Activated T-cell treated with anti-CD3 and anti-CD28 coated beads, Interleukin-2, amount 50 U/mL, for 24 hours (primary cell): ENCODE measurements at places on chromosomes 11 and 22.

DNA sequence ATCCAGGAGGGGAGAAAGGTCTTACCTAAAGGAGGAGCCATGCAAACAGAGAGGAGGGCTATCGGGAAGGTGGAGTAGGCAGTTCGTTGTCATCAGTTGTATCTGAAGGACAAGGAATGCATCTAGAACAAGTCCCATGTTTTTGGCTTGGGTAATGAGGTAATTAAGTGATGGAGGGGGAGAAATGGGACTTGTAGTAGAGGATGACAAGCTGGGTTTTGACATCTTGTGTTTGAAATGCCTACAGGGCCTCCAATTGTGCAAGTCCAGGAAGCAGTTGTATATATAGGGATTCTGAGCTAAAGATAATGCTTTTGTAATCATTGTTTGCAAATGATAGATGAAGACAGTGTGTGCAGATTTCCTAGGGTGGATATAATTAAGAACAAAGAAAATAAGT is 622.8 kb downstream of the NTM start:
- no peak for DNase-seq

GRCh38 chr11:17277024-17277584 is 565 bp downstream of the NUCB2 start:
- no peak for DNase-seq

DNA sequence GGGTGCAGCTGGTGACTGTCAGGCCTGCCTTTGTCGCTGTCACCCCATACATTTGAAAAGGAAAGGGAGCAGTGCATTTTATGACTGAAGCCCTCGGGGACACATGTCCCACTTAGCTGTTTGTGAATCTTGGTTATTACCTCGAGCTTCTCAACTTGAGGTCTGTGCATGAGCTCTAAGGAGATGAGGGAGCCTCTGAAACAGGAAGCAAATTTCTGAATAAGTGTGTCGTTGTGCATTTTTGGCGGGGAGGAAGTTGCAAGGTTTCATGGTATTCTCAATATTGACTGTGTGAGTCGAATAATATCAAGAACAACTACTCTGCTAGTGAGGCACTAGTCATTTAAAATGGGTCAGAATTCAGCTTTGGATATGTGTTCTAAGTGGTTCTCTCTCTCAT is 149.7 kb upstream of the PLET1 start:
- DNase-seq, result no peak

- DNase-seq, result no peak
These were observed 2.7 kb downstream of the RPL27A start for GRCh38 chr11:8685306-8685705.

- no peak for DNase-seq
These were observed 66.6 kb downstream of the SLC5A12 start for GRCh38 chr11:26655287-26655686.

- DNase-seq, result no peak
These were observed 14.1 kb downstream of the LPXN start for GRCh38 chr11:58561394-58562098.

DNA sequence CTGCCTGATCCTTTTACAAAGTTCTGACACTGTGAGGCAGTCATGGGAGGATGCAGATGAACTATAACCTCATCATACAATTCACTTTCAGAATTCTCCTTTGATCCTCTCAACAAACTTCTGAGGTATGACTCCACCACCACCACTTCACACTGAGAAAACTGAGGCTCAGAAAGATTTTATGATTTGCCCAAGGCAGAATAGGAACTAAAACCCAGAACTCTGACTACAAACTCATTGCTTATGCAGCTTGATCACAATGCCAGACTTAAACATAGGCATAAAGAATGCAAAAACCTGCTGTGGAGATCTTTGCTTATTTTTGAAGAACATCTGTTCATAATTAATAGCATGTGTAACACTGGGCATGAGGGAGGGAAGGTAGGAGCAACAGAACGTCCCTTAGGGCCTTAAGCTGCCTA is 20.4 kb downstream of the FAM168A start:
- no peak for DNase-seq

DNA sequence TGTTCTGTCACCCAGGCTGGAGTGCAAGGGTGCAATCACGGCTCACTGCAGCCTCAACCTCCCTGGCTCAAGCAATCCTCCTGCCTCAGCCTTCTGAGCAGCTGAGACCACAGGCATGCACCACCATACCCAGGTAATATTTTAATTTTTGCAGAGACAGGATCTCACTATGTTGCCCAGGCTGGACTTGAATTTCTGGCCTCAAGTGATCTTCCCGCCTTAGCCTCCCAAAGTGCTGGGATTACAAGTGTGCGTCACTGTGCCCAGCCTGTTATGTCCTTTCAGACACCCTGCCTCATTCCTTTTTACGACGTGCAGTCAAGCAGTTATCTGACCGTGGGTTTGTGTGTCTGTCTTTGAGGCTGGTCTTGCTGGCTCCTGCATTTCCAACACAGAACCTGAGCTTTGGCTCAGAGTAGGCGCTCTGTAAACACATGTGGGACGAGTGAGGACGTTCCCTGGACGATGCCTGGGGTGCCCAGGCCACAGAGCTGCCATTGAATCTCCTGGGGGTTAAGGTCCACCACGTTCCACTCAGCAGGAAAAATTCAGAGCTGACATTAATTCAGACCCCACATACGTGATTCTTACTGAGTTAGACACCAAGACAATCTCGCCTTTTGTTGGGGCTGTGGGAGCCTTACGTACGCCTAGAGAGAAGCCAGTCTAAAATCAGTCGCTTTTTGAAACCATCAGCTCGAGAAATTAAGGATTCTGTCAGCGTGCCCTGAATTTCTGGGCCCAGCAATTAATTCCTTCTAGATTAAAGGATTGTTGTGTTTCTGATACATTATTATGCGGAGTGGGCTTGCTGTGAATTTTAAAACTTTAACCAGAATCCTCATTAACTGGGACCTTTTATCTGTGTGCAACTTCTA is 21.5 kb upstream of the EMID1 start:
- DNase-seq, result no peak

DNA sequence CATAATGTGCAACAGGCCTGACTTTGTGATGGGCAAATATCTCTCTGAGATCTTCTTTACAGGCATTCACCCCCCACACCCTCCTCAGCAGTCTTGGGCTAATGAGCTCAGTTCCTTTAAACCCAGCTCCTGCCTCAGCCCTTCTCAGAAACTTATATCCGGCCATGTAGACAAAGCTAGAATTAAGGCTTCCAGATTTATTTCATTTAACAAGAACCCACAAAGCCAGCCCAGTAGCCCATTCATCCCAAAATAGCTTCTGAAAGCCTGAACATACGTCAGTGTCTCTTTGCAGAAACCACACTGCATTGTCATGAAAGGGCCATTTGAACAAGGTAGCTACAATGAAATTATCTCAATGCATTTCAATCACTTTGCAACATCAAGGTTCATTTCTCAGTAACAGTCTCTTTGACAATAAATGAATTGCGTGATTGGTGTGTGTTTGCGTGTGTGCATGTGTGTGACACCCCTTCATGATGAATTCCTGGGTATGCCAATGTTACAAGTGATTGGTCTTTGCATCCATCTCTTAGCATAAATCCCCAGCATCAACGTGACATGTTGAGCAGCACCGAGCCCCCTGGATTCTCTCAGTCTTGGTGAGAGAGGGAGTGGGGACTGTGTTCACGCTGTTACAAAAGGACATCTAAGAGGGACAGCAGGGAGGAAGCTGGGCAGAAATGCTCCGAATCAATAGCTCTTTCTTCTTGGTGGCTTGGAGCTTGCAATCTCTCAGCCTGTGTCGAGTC is 299.6 kb downstream of the KIRREL3 start:
- no peak for DNase-seq

GRCh38 chr11:44861849-44862557 is 88.7 kb downstream of the TP53I11 start:
- DNase-seq, result peak; percentile 82

- no peak for DNase-seq
These were observed 2.0 kb downstream of the PRDM10 start for GRCh38 chr11:130000552-130001176.

GRCh38 chr11:71268706-71269321 is 16.4 kb upstream of the SHANK2 start:
- no peak for DNase-seq

GRCh38 chr11:103681855-103682254 is 354.6 kb upstream of the DDI1 start:
- DNase-seq, result no peak

GRCh38 chr22:48757581-48757980 is 1070.1 kb downstream of the BRD1 start:
- DNase-seq, result peak; percentile 9

DNA sequence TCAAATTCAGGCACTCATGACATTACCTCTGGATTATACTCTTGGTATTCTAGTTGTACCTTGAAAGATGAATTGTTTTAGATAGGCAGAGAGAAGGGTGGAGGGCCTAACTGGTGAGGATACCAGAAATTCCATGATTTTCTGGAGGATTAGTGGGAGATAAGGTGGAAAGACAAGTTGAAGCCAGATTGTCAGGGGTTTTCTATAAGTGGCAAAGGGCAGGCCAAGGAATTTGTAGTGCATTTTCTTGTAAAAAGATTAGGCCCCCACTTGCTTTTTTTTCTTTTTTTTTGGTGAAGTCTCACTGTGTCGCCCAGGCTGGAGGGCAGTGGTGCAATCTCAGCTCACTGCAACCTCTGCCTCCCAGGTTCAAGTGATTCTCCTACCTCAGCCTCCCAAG is 28.4 kb upstream of the PRDM10 start:
- DNase-seq, result no peak

- no peak for DNase-seq
These were observed 191.1 kb upstream of the KIRREL3 start for GRCh38 chr11:127191689-127192088.

DNA sequence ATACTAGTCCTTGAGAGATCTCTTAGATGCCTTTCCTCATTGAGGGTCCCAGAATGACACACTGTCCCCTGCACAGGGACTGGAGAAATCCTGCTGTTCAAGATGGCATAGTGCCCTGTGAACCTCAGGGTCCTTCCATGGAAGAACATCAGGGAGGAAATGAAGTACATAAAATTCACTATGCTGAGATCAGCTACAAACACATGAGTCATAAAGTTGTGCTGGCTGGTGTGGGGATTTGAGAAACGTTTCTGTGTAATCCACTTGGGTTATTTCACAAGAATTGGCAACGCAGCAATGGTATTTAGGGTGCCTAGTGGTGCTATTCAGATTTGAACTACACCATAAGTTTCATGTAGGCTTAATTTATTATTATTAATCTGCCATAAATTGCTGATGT is 174.4 kb downstream of the MAML2 start:
- DNase-seq, result no peak

DNA sequence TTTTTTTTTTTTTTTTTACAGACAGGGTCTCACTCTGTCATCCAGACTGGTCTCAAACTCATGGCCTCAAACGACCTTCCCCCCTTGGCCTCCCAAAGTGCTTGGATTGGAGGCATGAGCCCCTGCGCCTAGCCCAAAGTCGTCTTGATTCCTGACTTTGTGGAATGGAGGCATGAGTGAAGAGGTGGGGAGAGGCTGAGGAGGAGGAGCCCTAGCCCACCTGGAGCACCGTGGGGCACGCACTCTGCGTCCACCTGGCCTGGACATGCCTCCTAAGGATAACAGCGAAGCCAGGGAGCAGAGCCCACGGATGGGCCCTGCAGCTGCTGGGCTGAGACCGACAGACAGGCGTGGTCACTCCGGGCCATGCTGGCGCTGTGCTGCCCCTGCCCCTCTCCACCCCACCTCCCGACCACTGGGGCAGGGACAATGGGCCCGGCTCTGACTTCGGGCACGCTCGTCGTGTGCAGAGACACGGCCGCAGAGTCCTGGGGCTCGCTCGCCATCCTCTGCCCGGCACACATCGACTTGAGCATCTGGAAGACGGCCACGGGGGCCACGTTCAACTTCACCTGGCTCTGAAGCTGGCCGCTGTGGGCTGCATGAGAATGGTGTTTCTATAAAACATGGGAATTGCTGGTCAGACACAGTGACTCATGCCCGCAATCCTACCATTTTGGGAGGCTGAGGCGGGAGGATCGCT is 34.8 kb downstream of the LRRC74B start:
- DNase-seq, result no peak

DNA sequence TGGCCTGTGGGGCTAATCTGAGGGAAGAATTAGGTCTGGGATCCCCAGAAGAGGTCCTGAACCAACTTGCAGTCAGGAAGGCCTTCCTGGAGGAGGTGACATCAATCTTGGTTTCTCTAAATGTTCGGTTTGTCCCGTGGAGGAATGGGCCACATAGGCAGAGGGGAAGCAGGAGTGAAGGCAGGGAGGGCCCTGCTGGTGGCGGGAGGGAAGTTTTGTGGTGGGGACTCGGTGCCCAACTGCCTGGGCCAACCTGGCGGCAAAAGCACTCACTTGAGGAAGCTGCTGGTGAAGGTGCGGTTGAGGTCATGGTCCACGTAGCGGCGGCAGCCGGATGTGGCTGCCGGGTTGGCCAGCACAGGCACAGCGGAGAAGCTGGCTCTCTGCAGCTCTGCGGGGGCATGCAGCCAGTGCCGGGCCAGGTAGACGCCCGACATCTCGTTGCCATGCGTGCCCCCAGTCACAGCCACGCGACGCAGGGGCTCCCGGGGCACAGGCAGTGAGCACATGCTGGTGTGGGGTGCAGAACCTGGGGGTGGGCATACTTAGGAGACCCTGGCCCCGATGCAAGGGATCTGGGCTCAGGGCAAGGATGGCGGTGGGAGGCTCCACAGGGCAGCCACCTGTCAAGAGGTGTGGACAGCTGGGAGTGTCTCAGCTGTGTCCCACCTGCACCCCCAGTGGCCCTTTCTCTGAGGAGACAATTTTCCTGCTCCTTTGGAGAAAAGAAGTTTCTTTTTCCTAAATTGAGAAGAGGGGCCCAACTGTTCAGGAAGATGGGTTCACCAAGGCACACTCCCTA is 3.8 kb downstream of the ACY3 start:
- peak; percentile 58 for DNase-seq

- no peak for DNase-seq
These were observed 9.9 kb downstream of the PISD start for GRCh38 chr22:31652088-31652487.

- no peak for DNase-seq
These were observed 209.7 kb downstream of the SNX19 start for GRCh38 chr11:130706572-130706971.

GRCh38 chr11:23010790-23011335 is 150.6 kb upstream of the CCDC179 start:
- no peak for DNase-seq

DNA sequence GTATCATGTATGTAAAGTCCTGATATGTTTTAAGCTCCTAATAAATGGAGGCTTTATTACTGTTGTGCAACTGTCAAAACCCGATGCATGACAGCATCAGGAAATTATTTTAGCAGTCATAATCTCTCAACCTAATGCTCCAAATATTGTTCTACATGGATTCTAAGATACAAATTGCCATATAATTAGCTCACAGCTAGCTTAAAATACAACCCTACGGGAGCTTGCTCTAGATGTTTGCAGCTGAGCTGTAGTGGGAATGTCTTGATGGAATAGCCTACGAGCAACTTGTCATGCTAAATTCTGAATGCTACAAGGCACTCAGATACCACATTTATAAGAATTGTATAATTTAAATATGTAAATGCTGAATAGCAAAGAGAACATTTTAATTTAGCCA is 109.8 kb downstream of the STK33 start:
- no peak for DNase-seq

GRCh38 chr11:45477588-45477987 is 187.8 kb downstream of the CHST1 start:
- DNase-seq, result no peak
